Esophagus mucosa (tissue), 1 donor: ENCODE measurements at places on chromosomes 16 and 17. TPM values are rescaled to one million over a fixed set of nuclear protein-coding genes. Genes with fewer than 3 reads are reported as not detected.

DNA sequence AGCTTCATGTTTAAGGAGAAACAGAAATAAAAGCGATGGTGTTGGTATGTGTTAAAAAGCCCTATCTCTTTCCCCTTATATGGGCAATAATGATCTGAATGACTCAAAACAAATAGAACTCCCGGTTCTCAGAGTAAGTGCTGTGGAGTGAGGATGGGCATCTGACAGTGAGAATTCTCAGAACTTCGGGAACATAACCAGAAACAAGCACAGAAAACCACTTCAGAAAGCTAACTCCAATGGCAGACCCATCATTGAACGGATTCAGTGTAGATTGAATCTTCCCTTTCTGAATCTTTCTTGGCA lies 67.2 kb downstream of the CDH8 start:
- ATAC-seq, result no peak

GRCh38 chr17:68427575-68427974 lies 29.7 kb downstream of the WIPI1 start:
- no peak for ATAC-seq

- ATAC-seq, result no peak
Observed at GRCh38 chr17:58413684-58414083, 3.6 kb downstream of the RNF43 start.

The GLP2R gene
- not detected for total RNA-seq

DNA sequence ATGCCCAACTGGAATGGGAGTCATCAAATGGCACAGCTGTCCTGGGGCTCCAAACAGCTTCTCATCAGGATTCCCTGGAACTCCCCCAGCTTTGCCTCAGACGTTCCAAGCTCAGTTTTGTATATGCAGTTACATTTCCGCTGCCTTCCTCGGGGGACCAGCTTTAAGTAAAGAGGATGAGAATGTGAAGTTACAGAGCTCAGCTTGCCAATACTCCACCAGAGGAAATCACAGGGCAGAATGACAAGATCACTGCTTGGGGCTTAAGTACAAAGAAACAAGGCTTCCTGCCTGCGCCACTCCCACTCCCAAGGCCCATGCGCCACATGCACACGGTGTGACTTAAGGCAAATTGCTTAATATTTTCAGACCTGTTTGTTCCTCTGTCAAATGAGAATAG lies 272.4 kb upstream of the CDH11 start:
- no peak for ATAC-seq

The VPS35L gene
- 43.2 TPM for total RNA-seq

DNA sequence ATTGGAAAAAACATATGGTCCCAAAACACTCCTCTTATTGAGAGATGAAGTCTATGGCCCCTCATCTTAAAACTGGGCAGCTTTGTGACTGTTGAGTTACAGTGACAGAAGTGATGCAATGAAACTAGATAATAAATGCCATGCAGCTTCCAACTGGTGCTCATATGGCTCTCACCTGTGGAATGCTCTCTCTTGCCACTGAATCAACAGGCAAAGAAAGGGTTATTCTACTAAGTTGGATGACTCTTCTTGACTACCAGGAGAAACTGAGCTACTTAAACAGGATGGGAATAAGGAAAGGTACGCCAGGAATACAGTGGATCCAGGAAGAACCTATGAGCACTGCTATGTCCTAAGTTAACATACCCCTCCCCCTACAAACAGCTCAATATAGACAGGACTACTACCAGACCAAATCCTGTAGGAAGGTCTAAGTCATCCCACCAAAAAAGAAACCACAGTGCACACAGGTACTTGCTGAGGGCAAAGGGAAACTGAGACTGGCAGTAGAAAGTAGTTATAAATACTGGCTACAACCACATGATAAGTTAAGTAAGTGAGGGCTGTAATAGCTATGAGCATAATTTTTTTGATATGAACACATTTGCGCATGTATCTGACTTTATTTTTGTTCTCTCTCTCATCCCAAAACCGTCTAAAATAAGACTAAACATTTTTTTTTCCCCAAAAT lies 398.5 kb downstream of the ZFHX3 start:
- no peak for ATAC-seq

GRCh38 chr17:46197530-46197929 lies 4.3 kb upstream of the KANSL1 start:
- no peak for ATAC-seq

GRCh38 chr16:19167710-19168370 lies at the start of gene SYT17:
SYT17 (plus strand) TSS chr16:19168240; CDS start chr16:19168647, 407 bp downstream.
- peak; percentile 91 for ATAC-seq

- no peak for ATAC-seq
Observed at GRCh38 chr16:12898551-12898950, 2.8 kb upstream of the SHISA9 start.

DNA sequence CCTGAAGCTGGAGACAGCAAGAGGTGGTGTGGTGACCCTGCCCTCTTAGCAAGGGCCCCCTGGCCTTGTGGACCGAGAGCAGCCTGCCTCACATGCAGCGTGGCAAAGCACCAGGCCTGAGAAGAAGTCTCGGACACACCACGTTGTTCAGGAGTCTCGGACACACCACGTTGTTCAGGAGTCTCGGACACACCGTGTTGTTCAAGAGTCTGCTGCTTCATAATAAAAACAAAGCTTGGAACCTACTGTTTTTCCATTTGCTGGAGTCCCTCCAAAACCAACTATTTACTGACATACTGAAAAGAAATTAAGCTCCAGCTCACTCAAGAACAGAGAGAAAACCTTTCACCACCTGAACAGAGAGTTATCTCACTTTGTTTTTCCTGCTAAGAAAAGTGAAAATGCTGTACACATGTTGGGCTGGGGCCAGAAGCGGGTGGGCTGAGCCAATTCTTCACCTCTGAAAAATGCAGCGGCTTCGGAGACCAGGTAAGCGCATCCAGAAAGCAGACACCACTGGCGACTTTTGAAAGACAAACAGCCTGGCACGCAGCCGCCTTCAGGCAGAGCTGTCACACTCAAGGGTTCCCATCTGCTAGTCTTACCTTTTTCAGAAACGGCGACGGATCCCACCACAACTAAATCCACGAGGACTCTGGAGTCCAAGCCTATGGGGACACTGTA lies 8.9 kb downstream of the MTHFSD start:
- ATAC-seq, result no peak
